Stimulated activated CD8-positive, alpha-beta memory T cell treated with anti-CD3 and anti-CD28 coated beads, Interleukin-15, amount 100 ng/mL, for 4 hours (primary cell): ENCODE measurements at places on chromosomes 7 and 10.

DNA sequence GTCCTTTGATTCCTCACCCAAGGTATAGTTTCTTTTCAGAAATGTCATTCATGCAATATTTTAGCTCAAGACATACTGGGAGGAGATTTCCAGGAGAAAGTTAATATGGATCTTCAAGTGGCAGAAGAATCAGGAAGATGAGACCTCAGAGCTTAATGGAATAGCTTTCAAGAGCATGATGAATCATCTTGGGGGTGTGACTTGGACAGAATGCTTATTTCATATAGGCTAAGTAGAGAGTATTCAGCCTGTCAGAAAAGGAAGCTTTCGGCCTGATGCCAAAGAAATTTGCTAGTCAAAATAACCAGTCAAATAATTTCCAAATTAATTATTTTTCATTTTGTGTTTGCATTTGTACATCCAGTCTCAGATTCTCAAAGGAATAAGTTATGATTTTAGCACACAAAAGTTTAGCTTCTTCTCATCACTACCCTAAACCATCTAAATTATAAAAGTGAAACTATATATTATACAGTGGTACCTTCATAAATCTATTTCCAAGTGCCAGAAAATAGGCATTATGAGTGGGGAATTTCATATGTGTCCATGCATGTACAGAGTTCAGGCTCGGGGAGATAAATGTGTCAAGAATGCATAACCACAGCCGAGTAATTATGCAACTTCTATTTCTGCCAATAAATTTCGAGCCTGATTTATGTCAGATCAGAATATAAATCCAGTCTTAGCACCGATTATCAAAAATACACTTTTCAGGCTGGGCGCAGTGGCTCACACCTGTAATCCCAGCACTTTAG lies 27.3 kb upstream of the CALD1 start:
- no peak for DNase-seq

GRCh38 chr10:97464226-97464625 lies 18.3 kb downstream of the ZDHHC16 start:
- DNase-seq: no peak

GRCh38 chr10:27741173-27742091 lies 4.2 kb downstream of the MKX start:
- no peak for DNase-seq

DNA sequence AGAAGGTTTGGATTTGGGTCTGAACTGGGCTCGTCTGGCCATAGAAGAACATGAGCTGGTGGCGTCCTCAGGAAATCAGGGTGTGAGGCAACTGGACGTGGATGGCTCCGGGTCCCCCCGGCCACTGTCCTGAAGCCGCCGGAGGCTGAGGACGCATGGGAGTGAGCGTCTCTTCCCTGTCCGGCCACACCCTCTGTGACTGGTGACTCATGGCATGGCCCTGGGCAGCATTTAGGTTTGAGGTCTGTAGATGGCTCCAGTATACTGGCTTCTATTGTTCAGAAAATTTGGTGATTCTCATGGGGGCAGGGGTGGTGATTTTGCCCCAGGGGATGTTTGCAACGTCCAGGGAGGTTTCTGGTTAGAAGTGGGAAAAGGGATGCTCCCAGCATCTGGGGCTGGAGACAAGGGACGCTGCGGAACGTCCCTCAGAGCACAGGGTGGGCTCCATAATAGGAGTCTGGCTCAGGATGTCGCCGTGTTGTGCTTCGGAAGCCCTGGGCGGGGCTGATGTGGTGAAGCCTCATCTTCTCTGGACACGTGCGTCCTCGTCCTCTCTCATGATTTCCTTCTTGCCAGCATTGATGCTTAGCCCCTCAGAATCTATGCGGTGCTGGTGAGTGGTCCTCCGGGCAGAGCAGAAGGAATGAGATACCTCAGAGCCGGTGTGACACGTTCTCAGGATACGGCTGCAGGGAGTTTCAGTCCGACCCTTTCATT lies 49.9 kb downstream of the PITRM1 start:
- DNase-seq: no peak

GRCh38 chr7:116674508-116675173 lies 2.6 kb downstream of the MET start:
- DNase-seq: no peak

- DNase-seq: no peak
These were observed 341.8 kb upstream of the SEMA3A start for GRCh38 chr7:84536271-84536870.

- no peak for DNase-seq
These were observed 147.3 kb downstream of the GRID1 start for GRCh38 chr10:86219271-86219670.

GRCh38 chr7:149477494-149478443 lies 16.9 kb upstream of the ZNF777 start:
- no peak for DNase-seq

DNA sequence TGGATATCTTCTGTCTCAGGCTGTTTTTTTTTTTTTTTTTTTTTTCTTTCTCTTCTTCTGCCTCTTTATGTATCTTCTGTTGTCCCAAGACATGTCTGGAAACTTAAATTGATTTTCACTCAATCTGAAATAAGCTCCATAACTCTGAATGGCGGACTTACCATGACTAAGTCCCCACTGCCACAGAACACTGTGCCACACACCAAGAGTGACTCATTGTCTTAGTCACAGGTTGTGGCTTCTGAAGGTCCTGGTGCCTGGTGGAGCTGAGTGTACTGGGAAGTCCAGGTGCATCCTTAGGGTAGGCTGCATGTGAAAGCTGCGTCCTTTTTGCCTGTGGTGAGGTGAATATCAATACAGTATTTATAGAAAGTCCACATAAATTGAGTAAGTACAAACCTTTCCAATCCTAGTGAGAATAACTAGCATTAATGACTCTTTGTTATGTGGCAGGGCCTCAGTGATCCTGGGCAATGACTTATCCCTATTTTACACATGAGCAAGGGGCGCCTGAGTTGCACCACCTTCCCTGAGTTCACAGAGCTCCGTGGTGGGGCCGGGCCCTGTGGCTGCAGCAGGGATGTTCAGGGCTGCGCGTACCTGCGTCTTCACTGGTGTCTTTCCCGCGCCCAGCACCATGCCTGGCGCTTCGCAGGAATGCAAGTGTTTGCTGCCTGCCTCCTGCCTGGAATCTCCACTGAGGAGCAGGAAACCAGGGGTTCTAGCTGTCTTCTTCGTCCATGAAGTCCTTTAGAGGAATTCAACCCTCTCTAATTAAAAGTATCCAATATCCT lies 4.3 kb downstream of the PFKP start:
- DNase-seq: peak; percentile 29

- DNase-seq: no peak
These were observed 498.3 kb downstream of the CCSER2 start for GRCh38 chr10:84826704-84827103.

DNA sequence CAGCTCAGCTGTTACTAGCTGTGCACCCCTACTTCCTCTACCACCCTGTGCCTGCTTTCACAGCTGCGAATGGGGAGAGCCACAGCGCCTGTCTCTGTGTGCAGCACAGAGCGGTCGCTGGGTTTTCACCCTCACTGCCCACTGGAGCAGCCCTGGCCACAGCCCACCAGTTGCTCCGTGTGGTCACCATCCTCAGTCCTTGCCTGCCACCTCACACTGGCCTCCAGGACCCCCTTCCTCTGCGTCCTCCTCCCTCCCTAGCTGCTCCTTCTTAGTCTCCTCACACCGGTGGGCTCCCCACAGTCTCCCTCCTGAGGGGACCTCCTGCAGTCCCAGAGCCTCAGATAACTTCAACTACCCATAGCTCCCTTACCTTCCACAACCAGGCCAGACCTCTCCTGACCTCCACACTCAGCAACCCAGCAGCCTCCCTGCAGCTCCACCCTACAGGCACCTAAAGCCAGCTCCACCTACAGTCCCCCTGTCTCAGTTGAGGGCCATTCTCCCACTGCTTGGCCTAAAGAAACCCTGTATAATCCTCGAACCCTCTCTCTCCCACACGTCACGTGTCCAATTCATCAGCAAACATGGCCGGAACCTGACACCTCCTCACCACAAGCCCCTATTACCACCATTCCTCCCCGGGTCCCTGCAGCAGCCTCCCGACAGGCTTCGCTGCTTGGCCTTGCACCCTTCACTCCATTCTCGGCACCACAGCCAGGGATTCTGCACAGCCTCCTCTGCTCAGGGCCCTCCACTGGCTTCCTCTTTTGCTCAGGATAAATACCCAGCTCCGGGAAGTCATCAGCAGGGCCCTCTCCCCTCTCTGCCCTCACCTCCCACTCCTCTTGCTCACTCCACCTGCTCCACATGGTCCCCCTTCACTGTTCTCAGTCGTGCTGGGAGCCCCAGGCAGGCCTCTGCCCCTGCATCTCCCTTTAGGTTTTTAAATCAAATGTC lies 28.1 kb downstream of the PLAC9 start:
- no peak for DNase-seq

DNA sequence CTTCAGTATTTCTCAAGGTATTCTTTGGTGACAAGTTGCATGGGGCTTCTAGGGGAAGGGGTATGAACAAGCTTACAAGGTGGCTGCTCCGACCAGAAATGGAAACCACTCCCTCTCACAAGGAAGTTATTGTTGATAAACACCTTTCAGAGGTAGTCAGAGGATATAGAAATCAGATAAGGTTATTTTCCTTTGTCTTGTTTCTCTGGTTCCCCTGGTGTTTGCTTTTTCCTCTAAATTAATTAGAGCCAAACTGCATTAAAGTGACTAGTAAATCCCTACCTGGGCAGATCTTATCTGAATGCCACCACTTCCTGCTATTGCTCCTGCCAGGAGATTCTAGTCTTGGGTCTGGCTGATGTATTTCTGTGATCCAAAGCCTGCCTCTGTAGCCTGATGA lies 725.4 kb downstream of the INHBA start:
- DNase-seq: no peak

DNA sequence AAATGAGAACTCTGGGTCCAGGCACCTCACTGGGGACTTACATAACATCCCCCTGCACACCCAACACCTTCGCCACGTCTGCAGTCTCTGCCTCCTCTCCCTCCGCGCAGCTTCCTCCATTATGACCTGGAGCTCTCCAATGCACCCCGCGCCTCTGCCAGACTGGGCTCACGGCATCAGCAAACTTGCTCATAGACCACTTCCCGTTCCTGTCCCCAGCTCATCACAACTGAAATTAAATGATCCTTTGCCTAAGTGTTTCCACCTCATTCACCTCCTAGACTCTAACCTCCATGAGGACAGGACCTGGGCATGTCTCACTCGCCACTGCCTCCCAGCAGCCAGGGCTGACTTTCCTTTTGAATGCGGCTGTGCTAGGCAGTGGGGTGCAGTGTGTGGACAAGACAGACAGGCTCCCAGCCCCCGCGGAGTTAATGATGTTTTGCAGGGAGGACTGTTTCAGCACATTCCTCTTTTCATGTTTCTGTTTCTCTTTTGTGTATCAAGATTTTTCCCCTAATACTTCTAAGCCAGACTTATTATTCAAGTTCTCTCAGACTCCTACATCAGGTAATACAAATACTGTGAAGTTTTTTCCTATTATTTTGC lies 18.8 kb downstream of the CHST15 start:
- DNase-seq: no peak

- peak; percentile 35 for DNase-seq
These were observed 26.2 kb downstream of the ADK start for GRCh38 chr10:74177140-74177677.

DNA sequence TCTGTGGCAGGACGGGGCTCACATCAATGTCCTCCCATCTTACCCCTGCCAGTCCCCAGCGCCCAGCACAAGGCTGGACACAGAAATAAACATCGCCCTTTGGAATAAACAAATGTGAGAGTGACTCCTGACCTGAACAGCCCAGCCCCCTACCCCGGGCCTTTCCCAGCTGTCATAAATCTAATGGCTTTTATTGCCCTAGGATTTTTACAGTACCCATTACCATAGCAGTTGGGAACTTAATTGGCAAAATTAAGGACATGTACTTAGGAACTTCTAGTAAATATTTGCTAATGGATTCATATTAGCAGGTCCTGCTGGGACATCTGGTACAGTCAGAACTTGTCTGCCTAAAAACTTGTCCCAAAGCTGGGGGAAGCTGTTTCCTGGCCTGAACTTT lies 76.6 kb downstream of the GLRX3 start:
- no peak for DNase-seq

DNA sequence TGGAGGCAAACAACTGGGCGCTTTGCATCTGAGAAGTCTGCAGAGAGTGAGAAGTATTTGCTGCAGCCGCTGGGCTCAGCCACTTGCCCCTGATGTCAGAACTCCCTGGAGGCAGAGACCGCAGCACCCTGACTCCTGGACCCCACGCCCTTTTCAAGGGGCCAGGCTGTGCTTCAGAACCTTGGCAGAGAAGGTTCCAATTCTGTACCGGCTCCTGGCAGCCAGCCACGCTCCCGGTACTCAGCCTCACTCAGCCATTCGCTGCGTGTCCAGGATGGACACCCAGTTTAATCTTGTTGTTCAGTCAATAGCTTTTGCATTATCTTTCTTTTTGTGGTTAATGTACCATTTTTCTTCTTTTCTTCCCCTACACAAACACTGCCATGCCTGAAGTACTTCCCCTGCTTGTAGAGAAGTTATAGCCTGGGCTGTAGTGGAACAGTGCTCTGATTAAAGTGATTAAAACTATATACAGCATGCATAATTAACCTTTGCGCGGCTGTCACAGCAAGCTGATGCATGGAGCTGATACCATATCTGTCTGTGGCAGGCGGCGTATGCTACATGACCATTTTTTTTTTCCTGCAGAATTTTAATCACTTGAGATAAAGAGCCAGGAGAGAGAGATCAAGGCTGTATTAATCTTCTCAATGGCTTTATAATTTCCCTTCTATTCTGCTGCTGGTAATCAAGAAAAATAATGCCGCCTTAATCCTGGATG lies 578.5 kb downstream of the SDK1 start:
- no peak for DNase-seq

GRCh38 chr10:37957841-37958240 lies 18.6 kb downstream of the ZNF25 start:
- DNase-seq: no peak

- DNase-seq: no peak
These were observed 25.2 kb downstream of the FOXK1 start for GRCh38 chr7:4707217-4707741.

- DNase-seq: no peak
These were observed 51.3 kb upstream of the TCF7L2 start for GRCh38 chr10:112898540-112899390.

- DNase-seq: no peak
These were observed 431.5 kb upstream of the PCDH15 start for GRCh38 chr10:55232553-55232952.

DNA sequence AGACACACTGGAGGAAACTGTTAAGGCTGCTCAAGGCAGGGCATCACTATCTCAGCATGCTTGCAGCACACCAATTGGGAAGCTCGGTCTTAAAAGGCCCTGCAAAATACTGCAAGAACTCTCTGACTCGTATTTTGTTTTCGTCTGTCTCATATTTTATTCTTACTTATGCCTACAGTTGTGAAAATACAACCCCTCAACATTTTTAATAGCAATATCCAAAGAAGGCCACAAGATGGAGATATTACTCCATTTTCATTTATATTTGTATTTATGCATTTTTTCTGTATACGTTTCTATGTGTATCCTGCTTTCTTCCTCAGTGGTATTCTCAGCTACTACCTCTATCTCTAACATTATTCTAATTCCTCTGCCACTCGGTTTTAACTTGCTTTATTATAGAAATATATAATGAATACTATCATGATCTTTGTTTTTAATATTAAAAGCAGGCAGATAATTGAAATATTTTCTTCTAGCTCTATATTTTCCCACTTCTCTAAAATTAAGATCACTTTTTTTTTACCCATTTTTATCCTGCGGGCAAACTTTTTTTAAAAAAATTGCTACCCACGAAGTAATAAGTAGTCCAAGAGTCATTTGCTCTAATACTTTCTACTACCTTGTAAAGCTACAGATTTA lies 10.0 kb downstream of the DNAJC1 start:
- DNase-seq: no peak

GRCh38 chr7:140262242-140262903 lies 85.6 kb upstream of the KDM7A start:
- no peak for DNase-seq
